ENCODE measurements at places on chromosomes 6 and 20. TPM values are rescaled to one million over a fixed set of nuclear protein-coding genes. Genes with fewer than 3 reads are reported as not detected.

GRCh38 chr6:104591573-104592334, 268.0 kb downstream of the HACE1 start:
- no peak for DNase-seq

GRCh38 chr6:19714434-19715166, 122.6 kb upstream of the ID4 start:
- DNase-seq, result no peak

DNA sequence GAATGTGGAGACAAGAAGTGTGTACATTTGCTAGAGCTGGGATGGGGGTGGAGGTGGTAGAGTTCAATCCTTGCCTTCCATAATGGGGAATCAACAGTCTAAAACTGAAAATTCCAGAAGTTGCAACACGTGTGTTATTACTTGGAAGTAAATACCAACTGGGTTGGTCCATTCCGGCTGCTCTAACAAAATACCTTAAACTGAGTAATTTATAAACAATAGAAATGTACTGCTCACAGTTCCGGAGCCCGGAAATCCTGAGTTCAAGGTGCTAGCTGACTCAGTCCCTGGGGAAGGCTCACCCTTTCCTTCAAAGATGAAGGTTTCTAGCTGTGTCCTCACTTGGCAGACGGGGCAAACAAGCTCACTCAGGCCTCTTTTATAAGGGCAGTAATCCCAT, 59.0 kb downstream of the RIN2 start:
- DNase-seq, result peak; percentile 87

DNA sequence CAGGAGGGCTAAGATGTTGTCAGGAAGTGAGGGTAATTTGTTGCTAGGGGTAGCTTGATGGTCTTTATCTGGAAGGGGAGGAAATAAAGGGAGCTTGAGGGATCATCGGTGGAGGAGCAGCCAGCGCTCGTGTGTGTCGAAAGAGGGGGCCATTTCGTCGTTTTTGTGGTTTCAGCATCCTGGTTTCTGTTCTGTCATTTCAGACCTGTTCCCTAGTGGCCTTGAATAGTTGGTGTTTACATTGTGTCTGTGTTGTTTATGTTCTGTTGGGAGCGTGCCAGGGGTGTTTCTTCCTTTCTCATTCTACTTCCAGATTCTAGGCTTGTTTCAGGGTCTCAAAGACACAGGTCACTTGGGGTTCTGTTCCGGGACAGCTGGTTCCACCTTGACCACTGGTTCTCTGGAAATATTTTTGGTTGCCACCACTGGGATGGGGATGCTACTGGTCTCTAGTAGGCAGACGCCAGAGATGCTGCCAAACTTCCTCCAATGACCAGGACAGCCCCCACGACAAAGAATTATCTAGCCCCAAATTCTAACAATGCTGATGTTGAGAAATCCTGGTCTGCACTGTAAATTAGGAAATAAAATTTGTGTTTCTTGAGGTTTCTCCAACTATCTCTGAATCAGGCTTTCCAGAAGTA, 113.9 kb upstream of the NAA20 start:
- peak; percentile 32 for DNase-seq

DNA sequence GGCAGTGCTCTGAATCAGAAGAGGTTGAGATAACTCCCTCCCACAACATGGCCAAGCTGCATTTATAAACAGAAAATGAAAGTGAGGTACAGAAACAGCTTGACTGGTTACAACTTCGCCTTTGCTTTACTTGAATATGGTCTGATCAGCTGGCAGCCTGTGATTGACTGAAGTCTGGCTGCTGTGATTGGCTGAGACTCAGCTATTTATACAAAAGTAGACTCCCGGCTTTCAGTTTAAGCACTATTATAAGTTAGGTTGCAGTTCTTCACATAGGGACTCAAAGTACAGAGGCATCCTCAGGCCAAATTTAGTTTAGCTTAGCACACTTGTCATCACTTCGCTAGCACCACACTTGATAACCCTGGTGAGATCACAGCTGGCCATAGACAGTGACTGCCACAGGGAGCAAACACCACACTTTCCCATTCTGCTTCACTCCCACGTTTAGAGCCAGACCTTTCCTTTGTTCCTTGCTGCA, 362.6 kb downstream of the EPM2A start:
- peak; percentile 69 for DNase-seq

GRCh38 chr6:125296471-125296870, 5.3 kb downstream of the HDDC2 start:
- DNase-seq, result no peak

GRCh38 chr20:56861590-56861989, 232.5 kb downstream of the TFAP2C start:
- no peak for DNase-seq

DNA sequence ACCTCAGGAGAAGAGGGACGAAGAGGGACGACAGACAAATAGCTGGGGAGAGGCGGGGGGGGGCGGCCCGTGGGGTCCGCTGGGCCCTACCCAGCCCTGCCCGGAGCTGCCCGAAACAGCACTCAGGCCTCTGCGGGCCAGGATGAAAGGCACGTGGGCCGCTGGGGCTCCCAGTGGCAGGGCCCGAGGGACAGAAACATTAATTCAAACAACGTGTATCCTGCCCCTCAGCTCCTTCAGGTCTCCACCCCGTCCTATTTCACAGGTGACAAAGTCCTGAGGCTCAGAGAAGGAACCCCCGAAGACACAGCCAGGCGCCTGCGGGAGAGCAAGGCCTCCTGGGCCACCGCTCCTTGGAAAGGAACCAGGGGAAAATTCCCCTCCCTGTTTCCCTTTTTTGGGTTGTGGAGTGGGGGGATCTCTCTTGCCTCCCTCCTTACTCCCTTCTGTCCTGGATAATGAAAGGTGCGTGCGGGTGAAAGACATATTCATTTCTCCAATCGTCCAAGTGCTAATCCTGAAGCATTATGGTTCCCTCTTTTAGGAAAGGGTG, 93.3 kb downstream of the RNASET2 start:
- DNase-seq, result no peak

GRCh38 chr20:58626051-58626450, 25.0 kb upstream of the STX16 start:
- DNase-seq, result no peak

GRCh38 chr6:11245381-11246256, 13.2 kb upstream of the NEDD9 start:
- DNase-seq, result no peak

- DNase-seq, result no peak
Measured at GRCh38 chr6:142367501-142368018, 65.8 kb downstream of the ADGRG6 start.

GRCh38 chr6:166705069-166705468, 78.0 kb upstream of the RPS6KA2 start:
- DNase-seq, result no peak

- peak; percentile 64 for DNase-seq
Measured at GRCh38 chr6:42118162-42119001, 24.0 kb downstream of the C6orf132 start.

GRCh38 chr6:72580281-72580940, 41.5 kb upstream of the KCNQ5 start:
- peak; percentile 83 for DNase-seq

DNA sequence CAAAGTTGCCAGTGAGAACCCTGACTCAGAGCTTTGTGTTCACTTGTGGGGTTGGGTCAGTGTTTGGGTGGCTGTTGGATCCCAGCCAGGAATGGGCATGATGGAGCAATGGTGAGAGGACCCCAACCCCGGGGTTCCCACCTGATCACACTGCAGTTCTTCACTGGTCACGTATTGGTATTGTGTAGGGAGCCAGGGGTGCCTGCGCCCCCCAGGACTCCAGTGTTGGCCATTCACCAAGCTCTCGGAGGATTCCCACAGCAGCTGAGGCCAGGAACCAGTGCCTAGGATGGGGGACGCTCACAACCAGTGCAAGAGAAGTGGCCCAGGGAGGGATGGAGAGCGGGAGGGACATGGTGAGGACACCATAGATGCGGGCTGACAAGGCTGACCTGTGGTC, 207.2 kb downstream of the CDH4 start:
- no peak for DNase-seq

DNA sequence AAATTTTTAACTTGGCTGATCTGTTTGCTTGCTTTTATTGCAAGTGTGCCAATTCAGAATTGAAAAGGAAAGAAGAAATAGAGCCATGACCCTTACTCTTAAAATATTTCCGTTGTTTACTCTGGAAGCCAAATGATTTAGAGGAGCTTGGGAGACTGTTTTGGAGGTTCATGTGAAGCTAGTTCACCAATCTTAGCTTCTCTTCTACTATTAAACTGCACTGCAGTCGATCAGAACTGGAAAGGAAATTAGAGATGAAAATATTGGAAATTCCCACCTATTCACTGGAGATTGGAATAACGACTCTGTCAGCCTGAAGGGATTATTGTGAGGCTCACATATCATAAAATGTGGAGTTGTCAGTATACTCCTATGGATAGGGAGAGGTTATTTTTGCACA, 81.8 kb downstream of the MLIP start:
- no peak for DNase-seq

DNA sequence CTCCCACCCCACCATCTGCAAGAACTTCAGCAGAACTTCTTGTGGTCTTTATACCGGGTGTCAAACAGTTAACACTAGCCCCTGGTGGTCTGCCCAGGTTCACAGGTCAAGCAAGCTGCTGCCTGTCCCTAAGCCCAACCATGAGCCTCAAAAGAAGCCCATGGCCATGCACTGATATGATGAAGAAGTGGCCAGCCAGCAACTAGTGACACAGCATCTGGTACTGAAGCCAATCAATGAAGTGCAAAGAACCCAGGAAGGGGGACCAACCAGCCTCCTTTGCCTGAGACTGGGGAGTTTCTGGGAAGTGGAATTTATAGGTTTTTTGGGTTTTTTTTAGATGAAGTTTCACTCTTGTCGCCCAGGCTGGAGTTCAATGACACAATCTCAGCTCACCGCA, 127.8 kb downstream of the MAFB start:
- DNase-seq, result no peak

GRCh38 chr6:23180504-23181293, 611.3 kb downstream of the HDGFL1 start:
- no peak for DNase-seq

- no peak for DNase-seq
Measured at GRCh38 chr20:62267543-62267942, 29.2 kb downstream of the OSBPL2 start.

GRCh38 chr6:32369660-32370059, 2.0 kb downstream of the TSBP1 start:
- peak; percentile 83 for DNase-seq

GRCh38 chr20:37726971-37727956, 33.4 kb downstream of the CTNNBL1 start:
- DNase-seq, result no peak

Gene SLC44A4
- not detected for total RNA-seq

Gene SAMD5
- total RNA-seq, result 2.7 TPM

Gene TRIM10
- total RNA-seq, result not detected

Gene MAS1
- total RNA-seq, result not detected

Gene ANKS1A
- total RNA-seq, result 5.5 TPM

Gene PROKR2
- total RNA-seq, result not detected

Gene TAGAP
- total RNA-seq, result not detected

Gene SPEF1
- total RNA-seq, result not detected

Gene CD2AP
- total RNA-seq, result 18.0 TPM

Gene CTCFL
- not detected for total RNA-seq

Gene CDK19
- 10.2 TPM for total RNA-seq
